ENCODE measurements at places on chromosomes 13 and 19.
A peak's percentile ranks its signal among the peaks of the same experiment; 100 is the strongest.

GRCh38 chr19:38583219-38583984, 34.4 kb downstream of the MAP4K1 start:
- no peaks in the 10 kb centered on the region for H3K36me3 ChIP-seq
- no peak overlapping the region for H3K4me3 ChIP-seq
- no peak overlapping the region for H3K27ac ChIP-seq
- DNase-seq, result no peak
- no peaks in the 10 kb centered on the region for H3K27me3 ChIP-seq

GRCh38 chr19:55259540-55260210, 858 bp upstream of the PPP6R1 start:
- peak; percentile 43 for DNase-seq
- H3K4me3 ChIP-seq, result peak overlapping the region; percentile 12
- H3K27me3 ChIP-seq, result no peaks in the 10 kb centered on the region
- H3K4me1 ChIP-seq, result peaks cover 25% of the 10 kb centered on the region

DNA sequence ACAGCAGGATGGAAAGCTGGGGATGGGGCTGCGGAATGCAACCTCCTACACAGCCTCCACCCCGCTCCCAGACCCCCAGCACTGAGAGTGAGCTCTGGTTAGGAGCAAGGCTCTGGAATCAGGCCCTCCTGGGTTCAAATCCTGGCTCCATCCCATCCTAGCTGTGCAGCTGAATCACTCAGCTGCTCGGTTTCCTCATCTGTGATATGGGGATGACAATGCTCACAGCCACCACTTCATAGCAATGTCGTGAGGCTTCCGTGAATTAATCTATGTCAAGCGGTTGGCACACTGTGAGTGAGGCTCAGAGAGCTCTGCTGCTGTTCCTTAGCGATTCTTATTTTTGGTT, 538 bp downstream of the ACP7 start:
- DNase-seq, result no peak
- H3K27ac ChIP-seq, result no peak overlapping the region
- peaks cover 38% of the 10 kb centered on the region for H3K27me3 ChIP-seq
- no peaks in the 10 kb centered on the region for H3K4me1 ChIP-seq

- no peak overlapping the region for H3K27ac ChIP-seq
- no peaks in the 10 kb centered on the region for H3K4me1 ChIP-seq
- no peaks in the 10 kb centered on the region for H3K27me3 ChIP-seq
- no peak overlapping the region for H3K4me3 ChIP-seq
- no peak for DNase-seq
- no peaks in the 10 kb centered on the region for H3K36me3 ChIP-seq
These were observed 810.4 kb downstream of the DACH1 start for GRCh38 chr13:71056581-71056980.

- DNase-seq, result no peak
- H3K4me1 ChIP-seq, result no peaks in the 10 kb centered on the region
- H3K27ac ChIP-seq, result no peak overlapping the region
- no peaks in the 10 kb centered on the region for H3K27me3 ChIP-seq
These were observed 120.0 kb downstream of the CCNA1 start for GRCh38 chr13:36552334-36552733.

- H3K4me1 ChIP-seq, result no peaks in the 10 kb centered on the region
- H3K36me3 ChIP-seq, result no peaks in the 10 kb centered on the region
These were observed 11.7 kb downstream of the PLIN4 start for GRCh38 chr19:4506449-4507149.

GRCh38 chr13:39955560-39955959, 300.1 kb downstream of the COG6 start:
- H3K4me3 ChIP-seq, result no peak overlapping the region
- H3K4me1 ChIP-seq, result no peaks in the 10 kb centered on the region
- DNase-seq, result no peak
- H3K27me3 ChIP-seq, result no peaks in the 10 kb centered on the region
- H3K27ac ChIP-seq, result no peak overlapping the region

GRCh38 chr13:33353210-33353609, 67.7 kb upstream of the STARD13 start:
- no peak overlapping the region for H3K27ac ChIP-seq
- no peaks in the 10 kb centered on the region for H3K4me1 ChIP-seq
- no peak for DNase-seq
- H3K4me3 ChIP-seq, result no peak overlapping the region
- peaks cover 10% of the 10 kb centered on the region for H3K27me3 ChIP-seq

GRCh38 chr19:29378126-29378525, 147.7 kb upstream of the VSTM2B start:
- DNase-seq, result no peak
- no peaks in the 10 kb centered on the region for H3K4me1 ChIP-seq
- no peak overlapping the region for H3K27ac ChIP-seq
- H3K27me3 ChIP-seq, result no peaks in the 10 kb centered on the region
